ENCODE measurements at places on chromosomes 7 and 10. TPM values are rescaled to one million over a fixed set of nuclear protein-coding genes. Genes with fewer than 3 reads are reported as not detected.

FGFBP3 gene
- total RNA-seq: 1.1 TPM

GRCh38 chr10:61543831-61544230 lies 90.7 kb upstream of the TMEM26 start:
- DNase-seq: no peak

DNA sequence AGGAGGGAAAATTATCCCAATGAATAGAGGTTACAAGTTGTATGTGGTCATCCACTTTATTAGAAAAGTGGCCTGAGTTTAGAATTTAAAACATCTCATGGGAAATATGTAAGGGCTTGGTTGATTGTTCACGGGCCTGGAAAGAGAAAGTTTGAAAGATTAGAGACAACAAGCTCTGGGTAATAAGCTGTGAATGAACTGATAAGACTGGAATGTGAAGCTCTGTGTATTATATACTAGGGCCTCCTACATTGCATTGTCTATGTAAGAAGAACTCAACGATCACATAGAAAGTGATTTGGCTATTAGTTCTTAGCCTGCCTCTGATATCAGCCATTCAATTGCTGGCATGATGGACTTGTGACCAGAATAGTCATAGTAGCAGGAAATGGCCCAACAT lies 199.2 kb upstream of the MAGI2 start:
- no peak for DNase-seq

DNA sequence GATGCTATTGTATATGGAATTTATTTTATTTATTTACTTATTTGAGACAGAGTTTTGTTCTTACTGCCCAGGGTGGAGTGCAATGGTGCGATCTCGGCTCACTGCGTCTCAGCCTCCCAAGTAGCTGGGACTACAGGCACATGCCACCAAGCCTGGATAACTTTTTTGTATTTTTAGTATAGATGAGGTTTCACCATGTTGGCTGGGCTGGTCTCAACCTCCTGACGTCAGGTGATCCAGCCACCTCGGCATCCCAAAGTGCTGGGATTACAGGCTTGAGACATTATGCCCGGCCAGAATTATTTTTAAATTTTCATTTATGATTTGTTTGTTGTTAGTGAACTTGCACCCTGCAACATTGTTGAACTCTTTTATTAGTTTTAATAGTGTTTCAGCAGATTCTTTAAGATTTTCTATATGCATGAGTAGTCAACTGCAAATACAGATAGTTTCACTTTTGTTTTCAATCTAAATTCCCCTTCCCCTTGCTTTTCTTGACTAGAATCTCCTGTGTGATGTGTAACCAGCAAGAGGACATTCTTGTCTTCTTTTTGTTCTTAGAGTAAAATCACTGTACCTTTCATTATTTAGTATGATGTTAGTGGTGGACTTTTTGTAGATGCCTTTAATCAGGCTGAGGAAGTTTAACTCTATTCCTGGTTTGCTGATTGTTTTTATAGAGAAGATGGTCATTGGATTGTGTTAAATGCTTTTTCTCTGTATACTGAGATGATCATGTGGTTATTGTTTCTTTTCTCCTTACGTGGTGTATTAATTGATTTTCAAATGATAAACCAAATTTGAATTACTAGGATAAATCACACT lies 27.8 kb downstream of the ZNF33A start:
- DNase-seq: no peak

- DNase-seq: no peak
These were observed 122.4 kb upstream of the PPP2R2D start for GRCh38 chr10:131778385-131778784.

DNA sequence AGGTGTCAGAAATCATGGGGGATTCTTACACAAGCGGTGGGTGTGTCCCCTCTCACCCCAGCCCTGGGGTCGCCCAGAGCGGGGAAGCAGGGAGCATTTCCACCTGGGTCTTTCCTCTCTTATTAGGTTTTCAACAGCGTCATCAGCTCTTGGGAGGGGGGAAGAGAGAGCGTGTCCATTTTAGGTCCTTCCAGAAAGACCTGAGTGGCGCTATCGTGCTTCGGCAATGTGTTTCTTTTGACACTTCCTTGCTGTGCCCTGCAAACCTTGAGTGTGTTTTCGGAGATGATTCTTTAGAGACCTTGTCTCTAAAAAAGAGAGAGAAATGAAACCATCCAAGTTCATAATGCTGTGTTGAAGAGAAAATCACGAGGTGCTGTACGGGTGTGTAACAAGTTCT lies 86.9 kb upstream of the PITRM1 start:
- no peak for DNase-seq

GRCh38 chr10:45180946-45181875 lies 134.2 kb downstream of the OR13A1 start:
- DNase-seq: no peak

DNA sequence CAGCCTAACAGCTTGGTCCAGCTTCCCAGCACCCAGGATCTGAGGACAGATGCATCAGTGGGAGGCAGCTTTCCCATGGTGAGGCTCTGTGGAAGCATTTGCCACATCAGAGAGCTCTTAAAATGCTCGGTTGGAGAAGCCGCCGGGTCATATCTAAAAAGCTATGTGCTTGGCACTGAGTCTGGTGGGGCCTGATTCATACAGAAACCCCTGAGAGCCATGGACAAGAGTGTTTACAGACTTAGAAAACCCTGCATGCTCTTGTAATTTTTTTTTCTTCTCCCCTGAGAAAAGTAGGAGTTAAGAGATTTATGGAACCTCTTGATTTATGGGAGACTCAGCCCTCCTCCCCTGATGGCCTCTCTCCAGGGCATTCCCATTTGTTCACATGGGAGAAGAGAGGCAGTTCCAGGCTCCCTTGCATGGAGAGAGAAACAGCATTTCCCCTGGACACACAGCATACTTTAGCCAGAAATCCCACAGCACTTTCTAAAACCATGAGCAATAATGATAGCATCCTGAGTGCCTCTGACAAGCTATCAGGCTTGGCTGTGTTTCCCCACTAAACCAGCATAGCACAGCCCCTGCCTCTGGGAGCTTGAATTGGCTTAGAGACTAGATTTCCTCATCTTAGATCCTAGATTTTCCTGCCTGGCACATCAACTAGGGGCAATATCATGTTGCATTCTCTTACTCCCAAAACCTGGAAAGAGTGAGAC lies 322.1 kb upstream of the AUTS2 start:
- no peak for DNase-seq

Measured in MCF 10A (cell line).